ENCODE measurements at places on chromosomes 7 and 10.

- DNase-seq = no peak
Observed at GRCh38 chr7:88344956-88345832, 38.5 kb upstream of the STEAP4 start.

- DNase-seq = no peak
Observed at GRCh38 chr7:39399986-39400385, 166.2 kb upstream of the YAE1 start.

GRCh38 chr10:26593896-26594295 is 103.6 kb upstream of the PDSS1 start:
- no peak for DNase-seq

DNA sequence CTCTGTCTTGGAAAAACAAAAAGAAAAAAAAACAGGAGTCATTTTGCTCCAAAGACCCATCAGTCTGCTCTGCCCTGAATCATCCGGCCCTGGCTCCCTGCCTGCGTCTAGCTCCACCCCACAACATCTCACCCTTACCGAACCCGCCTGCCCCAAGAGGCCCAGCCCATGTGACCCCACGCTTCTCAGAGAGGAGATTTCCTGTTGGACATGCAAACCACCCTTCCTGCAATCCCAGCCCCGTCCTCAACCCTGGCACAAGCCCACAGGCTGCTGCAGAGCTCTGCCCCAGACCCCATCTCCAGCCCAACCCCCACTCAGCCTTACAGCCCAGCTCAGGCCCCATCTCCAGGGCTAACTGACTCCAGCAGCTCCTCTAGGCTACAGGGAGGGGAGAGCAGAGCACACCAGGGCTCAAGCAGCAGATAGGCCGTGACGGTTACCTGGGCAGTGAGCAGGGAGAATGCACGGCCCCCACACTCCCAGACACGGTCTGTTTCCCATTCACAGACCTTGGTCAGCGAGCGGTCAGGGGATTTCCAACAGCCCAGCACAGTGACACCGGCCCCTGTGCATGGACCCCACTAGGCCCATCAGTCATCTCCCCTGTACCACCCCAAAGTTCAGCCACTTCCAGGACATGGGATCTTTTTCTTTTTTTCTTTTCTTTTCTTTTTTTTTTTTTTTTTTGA is 69.9 kb upstream of the GTF2I start:
- DNase-seq = no peak

DNA sequence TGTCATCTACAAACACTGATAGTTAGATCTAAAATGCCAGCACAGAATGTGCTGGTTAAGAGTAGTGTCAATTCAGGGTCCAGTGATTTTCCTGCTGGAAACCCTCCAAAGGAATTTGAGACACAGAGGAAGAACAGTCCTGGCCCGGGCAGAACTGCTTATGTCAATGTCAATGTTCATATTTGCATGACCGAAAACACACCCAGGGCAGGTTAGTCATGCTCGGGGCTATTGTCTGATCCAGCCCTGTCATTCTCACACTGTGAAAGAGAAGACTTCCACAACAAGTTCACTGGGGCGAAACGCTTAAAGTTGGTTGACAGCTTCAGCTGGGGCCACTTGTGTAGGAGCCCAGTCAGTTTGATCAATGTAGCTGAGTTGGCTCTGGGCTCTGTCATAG is 139.3 kb downstream of the C1GALT1 start:
- DNase-seq = no peak

- no peak for DNase-seq
Observed at GRCh38 chr7:87413951-87414793, 61.3 kb downstream of the ABCB4 start.

GRCh38 chr10:128739930-128740329 is 613.7 kb upstream of the MKI67 start:
- no peak for DNase-seq

DNA sequence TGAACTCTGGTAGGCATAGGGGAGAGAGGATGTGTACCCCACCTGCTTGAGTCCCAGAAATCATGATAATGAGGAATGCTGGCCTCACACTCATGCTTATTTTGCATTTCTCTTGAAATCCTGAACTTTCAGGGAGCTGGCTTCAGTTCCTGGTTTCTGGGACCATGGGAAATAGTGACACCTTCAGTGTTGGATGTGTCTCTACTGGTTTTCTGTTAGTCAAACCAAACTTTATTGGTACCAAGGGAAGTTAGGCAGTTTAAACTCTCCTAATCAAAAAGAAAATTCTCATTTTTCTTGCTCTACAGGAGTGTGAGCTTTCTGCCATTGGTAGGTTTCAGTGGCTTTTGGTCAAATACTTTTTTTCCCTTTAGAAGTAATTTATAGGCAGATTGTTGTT is 11.8 kb upstream of the PCGF5 start:
- no peak for DNase-seq

- DNase-seq = no peak
Observed at GRCh38 chr7:27150568-27151340, 1.6 kb downstream of the HOXA3 start.

DNA sequence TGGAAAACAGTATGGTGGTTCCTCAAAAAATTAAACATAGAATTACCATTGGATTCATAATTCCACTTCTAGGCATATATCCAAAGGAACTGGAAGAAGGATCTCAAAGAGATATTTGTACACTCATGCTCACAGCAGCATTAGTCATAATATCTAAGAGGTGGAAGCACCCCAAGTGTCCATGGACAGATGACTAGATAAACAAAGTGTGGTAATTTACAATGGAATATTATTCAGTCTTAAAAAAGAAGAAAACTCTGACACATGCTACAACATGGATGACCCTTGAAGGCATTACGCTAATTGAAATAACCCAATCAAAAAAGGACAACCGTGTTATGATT is 594.2 kb downstream of the KCNMA1 start:
- DNase-seq = no peak

- DNase-seq = no peak
Observed at GRCh38 chr10:117860823-117861222, 185.9 kb downstream of the RAB11FIP2 start.

DNA sequence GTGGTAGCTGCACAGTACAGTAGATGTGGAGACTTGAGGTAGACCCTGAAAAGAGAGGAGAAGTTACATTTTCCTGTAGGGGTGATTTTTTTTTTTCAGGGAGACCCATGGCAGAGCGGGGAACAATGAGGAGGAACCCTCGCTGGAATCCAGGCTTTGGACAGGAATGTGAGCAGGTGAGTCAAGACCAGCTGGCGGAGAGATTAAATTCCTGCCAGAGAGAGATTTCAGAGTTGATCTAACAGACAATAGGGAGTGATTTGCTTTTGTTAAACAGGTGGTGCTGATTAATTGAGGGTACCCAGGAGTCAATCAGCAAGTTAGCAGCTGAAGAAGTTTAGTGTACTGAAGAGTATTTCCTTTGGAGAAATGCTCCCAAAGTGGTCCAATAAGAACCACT is 41.6 kb upstream of the MINDY3 start:
- DNase-seq = no peak

DNA sequence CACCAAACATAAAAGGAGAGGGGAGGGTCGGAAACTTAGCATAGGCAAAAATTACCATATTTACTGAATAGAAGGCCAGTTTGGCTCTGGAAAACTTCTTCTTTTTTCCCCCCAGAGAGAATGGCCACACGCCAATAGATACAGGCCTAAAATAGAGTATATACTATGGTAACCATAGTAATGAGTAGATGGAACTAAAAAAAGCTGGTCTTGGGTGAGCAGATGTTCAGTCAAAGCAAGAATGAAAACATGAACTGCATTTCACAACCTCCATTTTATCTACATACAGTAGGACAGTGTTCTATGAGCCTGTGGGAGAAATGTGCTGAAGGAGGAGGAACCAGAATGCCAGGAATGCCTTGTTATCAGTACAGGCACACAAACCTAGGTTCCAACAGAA is 141.7 kb upstream of the SEMA3A start:
- DNase-seq = no peak

DNA sequence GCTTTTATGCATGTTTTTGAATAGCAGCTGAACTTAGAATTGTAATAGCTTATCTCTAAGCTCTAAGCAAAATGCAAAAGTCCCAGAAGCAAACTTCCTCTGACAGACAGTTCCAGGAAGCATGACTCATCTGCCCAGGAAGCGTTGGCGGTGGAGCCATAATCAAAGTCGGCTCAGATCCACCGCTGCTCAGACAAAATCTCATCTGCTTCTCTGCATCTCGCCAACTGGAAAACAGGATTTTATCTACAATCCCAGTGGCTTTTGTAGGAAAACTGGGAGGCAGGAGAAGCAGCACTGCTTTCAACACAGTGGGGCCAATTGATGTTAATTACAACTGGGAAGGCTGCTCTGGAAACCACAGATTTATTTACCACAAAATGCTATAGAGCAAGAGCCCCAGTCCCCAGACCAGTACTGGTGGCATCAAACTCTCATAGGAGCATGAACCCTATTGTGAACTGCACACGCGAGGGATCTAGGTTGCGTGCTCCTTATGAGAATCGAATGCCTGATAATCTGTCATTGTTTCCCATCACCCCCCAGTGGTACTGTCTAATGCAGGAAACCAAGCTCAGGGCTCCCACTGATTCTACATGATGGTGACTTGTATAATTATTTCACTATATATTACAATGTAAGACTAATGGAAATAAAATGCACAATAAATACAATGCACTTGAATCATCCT is 99.9 kb downstream of the CUBN start:
- peak; percentile 29 for DNase-seq

DNA sequence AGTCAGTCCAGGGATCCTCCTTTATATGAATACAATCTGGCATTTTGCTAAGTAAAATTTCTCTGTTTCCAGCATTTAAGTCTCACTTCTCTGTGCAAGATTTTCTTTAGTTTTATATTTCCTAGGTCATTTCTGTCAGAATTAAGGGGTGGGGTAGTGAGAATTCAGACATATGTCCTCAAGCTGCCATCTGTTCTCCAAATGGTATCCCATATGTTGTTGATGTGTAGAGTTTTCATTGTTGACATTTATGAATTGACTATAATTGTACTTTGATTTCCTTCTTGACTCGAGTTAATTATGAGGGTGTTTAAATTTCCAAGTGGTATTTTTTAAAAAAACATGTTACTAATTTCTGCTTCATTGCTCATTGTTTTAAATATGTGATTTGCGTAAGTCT is 148.8 kb downstream of the NPSR1 start:
- DNase-seq = no peak

- DNase-seq = no peak
Observed at GRCh38 chr7:41098846-41099245, 604.0 kb downstream of the INHBA start.

GRCh38 chr7:102089175-102090098 is 197.2 kb upstream of the SH2B2 start:
- DNase-seq = no peak

DNA sequence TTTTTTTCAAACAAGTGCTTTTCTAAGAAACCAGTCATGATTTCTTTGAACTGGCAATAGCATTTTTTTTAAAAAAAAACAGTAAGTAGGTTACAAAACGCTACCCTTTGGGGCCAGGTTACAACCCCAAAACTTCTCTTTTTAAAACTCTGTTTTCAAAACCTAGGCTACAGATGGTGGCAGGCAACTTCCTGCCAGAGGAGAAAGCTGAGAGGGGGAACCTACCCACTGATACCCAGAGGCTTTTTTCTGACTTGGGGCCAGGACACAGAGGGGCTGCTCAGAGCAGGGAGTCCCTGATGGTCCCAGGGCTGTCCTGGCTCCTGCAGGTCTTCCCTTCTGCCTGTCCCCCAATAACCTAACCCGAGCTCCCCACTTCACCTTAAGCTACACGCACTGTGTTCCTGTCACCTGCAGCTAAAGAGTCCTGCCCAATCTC is 6.9 kb downstream of the STN1 start:
- peak; percentile 90 for DNase-seq

DNA sequence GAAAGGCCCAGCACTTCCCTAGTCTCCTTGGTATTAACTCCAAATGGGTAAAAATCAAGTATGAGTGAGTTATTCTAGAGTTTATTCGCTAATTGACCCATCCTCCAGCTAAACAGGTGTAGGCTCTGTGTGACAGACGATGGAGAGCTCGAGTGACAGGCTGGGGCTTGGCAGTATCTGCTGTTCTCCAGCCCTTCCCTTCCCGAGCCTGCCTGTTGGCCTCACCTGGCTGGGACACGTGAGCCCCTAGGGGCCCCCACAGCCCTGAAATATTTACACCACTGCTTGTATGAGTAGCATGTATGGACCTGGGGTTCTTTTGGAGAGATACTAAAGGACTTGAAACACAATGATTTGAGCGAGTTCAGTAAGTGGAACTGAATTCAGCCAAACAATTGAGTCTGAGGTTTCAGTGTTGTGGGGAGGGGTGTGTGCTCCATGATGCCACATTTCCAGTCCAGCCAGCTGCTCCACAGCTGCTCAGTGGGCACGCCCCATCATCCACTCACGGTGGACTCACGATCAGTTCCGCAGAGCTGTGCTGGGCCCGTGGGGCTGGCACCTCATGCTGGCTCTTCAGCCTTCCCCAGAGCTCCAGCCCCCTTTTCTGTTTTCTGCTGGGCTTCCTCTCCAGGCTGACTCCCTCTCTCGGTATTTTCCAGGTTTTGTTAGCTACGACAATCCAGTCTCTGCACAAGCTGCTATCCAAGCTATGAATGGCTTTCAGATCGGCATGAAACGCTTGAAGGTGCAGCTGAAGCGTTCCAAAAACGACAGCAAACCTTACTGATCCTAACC is 283.0 kb downstream of the USP6NL start:
- no peak for DNase-seq

DNA sequence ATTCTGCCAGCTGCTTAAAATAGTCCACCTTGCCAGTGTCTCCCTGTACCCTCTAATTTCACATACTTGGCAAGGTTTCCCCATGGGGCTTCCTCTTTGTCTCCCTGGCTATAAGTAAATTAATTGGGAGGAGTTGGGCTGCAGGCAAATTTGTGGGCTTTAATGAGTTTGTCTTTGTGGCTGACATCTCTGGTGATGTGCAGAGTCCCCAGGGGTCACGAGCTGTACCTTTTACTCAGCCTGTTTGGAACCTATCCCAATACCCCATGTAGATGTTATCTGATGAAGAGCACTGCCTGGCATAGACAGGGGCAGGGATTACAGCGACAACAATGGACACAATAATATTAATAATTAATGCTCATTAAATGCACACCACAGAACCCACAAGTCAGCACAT is 132.5 kb downstream of the SLIT1 start:
- DNase-seq = no peak

DNA sequence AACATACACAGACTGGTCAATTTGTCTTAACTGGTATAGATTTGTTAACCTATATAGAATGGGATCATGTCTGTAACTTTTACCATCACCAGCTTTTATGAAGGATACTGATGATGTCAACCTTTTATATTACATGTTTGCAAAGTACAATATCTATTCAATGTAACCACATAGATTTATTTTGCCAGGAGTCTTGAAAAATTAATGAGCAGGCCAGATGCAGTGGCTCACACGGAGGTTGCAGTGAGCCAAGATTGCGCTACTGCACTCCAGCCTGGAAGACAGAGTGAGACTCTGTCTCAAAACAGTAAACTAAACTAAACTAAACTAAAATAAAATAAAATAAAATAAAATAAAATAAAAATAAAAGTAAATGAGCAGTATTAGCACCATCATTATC is 30.0 kb upstream of the PARD3 start:
- no peak for DNase-seq

GRCh38 chr7:95715274-95715673 is 57.1 kb upstream of the DYNC1I1 start:
- no peak for DNase-seq

- no peak for DNase-seq
Observed at GRCh38 chr10:72567889-72568640, 57.8 kb downstream of the MICU1 start.

- no peak for DNase-seq
Observed at GRCh38 chr7:18414885-18415284, 80.7 kb upstream of the HDAC9 start.

GRCh38 chr7:32489788-32490126 is 423 bp downstream of the LSM5 start:
- DNase-seq = no peak
